Stimulated activated CD8-positive, alpha-beta memory T cell treated with anti-CD3 and anti-CD28 coated beads, Interleukin-2, amount 100 ng/mL, for 1 hour (primary cell): ENCODE measurements at places on chromosomes 12 and 14.

- DNase-seq, result no peak
Measured at GRCh38 chr12:124680863-124681778, 113.7 kb upstream of the NCOR2 start.

- no peak for DNase-seq
Measured at GRCh38 chr12:92226071-92226661, 80.5 kb upstream of the BTG1 start.

DNA sequence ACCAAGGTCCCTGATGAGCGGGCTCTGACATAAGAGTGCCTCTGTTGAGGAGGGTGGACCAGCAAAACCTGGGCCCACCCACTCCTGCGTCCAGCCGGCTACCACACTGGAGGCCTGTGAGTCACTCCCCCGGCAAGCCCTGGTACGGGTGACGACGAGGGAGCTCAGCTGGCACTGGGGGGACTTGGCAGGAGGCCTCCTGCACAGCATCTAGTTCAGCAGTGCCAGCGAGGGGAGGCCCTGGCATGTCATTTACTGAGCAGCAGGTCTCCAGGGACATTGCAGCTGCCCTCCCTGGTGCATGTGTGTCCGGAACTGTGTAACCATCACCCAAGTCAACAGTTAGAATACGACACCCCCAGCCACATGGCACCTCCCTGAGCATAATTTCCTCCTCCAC, 24.4 kb downstream of the CD9 start:
- DNase-seq, result no peak

DNA sequence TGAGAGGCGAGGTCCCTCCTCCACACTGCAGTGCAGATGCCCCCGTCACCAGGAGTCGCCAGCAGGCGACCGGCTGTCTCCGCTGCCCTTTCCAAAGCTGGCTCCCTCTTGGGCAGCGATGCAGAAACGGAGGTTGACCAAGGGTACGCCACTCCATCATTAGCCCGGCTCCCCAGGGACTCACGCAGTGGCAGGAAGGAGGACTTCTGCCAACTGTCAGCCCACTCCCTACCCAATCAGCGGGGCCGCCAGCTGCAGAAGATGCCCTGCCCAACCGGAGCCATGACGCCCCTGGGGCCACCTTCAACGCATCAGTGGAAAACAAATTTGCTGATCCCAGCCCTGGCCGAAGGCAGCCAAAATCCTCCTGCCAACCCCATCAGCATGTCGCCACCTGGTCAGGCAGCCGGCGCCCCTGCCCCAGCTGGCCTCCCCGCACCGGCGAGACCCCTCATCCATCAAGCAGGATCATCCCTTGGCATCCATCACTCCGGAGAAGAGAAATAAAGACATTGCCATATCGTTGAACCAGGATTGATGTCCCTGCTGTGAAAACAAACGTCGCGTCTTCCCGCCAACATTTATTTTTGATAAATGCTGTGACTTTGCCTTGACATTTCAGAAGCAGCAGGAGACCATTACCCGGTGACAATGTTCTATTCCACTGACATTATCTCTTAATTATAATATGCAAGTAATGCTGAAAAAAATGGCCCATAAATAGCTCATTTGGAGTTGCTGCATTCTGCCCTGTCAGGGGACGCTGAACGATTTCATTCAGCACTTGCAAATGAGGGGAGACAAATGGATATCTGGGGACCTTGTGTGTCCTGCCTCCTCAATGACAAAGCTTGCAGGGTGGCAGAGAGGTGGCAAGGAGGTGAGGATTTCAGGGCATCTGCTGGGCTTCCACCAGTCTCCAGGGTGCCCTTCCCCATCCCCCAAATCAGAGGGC, 105.1 kb downstream of the SCARB1 start:
- no peak for DNase-seq

- no peak for DNase-seq
Measured at GRCh38 chr14:93047661-93048060, 68.1 kb downstream of the ITPK1 start.

- no peak for DNase-seq
Measured at GRCh38 chr12:131755305-131756113, 44.6 kb downstream of the SFSWAP start.

GRCh38 chr12:131869871-131870418, 24.5 kb upstream of the ULK1 start:
- no peak for DNase-seq

DNA sequence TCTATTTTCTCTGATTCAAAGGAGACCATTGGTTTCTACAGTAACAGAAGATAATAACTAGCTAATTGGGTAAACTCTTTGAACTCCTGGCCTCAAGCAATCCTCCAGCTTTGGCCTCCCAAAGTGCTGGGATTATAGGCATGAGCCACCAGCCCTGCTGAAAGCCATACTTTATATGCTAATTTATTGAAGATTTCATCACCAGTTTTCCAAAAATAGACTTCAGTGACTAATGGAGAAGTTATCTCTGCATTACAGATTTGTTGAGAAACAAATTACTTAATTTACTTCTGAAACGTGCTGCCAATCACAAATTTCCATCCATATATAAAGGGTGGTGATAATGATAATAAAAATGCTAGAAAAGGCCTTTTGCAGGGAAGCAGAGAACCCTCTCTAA, 1758.1 kb upstream of the SEL1L start:
- DNase-seq, result no peak

DNA sequence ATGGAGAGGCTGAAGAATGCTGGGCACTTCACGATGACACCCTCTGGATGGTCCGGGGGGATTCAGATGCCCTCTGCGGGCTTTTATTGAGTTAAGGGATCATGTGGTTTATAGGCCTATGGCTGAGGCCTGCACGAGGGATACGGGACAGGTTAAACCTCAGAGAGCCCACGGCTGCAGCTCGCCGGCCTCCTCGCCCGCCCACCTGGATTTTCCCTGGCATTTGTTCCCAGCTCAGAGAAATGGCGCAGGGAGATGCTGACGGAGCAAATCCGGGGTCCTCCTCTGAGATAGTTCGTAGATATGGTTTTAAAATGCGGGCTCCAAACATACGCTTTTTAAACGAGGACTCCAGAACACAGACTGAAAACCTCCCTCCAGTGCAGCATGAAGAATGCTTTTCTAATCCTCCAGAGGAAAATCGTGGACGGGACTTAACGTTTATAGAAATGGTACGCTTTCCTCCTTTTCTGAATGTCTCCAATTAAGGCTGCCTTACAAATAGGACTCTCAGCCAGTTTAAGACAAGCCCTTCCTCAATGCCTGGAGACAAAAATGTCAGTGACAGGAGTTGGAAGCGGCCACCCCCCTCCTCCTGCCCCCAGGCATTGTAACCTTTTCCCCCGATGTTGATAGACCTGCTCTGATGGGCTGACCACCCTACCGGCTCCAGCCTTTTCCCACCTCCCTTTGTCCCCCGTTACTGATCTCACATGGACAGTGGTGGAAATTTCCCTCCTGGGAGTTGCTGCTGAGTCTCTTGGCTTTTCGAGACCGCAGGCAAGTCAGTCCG, 16.6 kb downstream of the CCND2 start:
- DNase-seq, result no peak

GRCh38 chr14:23481979-23482822, 12.7 kb downstream of the NGDN start:
- DNase-seq, result no peak

DNA sequence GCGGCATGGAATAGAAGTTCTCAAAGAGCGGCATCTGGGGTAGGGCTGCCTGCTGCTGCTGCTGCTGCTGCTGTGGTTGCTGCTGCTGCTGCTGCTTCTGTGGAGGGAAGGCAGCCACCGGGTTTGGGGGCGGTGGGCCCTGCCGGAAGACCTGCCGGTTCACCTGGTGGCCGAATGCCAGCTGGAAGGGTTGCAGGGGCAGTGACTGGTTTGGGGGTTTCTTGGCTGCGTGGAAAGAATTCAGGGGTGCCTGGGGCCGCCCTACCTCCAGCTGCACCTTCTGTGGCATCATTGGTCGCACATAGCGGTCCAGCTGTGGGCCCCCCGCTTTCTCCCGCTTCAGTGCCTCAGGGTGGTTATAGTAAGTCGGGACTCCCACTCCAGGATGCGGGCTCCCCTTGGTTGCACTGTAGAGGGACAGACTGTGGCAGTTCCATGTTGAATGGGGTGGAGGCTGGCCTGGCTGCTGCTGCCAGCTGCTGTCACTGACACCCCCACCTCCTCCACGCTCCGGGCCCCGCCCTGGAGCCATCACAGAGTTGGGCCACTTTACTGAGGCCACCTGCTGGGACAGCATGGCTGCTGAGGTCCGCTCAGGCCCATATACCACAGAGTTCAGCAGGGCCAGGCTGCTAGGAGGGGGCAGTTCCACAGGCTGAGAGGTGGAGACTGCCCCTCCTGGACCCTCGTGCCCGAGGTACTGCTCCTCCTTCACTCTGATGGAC, 25.2 kb upstream of the PNMA1 start:
- DNase-seq, result no peak

- DNase-seq, result no peak
Measured at GRCh38 chr14:65303190-65303898, 109.2 kb upstream of the FUT8 start.

DNA sequence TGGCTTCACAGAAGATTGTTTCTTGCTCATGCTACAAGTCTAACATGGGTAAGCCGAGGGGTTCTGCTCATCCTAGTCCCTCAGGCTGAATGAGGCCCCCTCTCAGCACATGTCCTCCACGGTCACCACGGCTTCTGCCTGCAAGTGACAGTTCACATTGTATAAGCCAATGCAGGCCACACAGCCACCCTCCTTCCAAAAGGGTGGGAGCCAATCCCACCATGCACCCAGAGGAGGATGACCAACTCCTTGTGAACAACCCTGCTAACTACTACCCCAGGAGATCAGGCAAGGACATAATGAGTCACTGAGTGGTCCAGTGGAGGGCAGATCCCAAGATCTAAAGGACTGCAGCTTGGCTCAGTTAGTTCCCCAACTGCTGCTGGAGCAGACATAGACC, 6.1 kb downstream of the SPRING1 start:
- DNase-seq, result no peak

GRCh38 chr14:78950649-78951048, 780.5 kb downstream of the NRXN3 start:
- DNase-seq, result no peak

DNA sequence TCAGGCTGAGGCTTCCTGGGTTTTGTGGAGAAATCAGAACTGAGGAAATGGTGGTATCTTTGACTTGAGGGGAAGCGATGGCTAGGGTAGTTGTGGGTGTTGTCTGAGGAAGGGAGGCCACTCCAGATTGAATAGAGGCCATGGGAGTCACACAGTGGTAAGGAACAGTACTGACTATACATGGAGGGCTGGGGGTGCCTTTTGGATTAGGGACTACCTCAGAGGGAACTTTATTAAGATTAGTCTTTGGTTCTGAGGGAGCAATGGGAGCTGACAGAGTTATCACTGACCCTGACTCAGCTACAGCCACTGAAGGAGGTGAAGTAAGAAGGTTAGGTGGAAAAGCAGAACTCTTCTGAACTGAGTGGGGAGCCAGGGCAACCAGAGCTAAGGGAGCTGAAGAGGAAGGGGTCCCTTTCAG, 4.4 kb downstream of the NACA start:
- DNase-seq, result no peak

- DNase-seq, result no peak
Measured at GRCh38 chr12:106090591-106091445, 47.9 kb downstream of the NUAK1 start.

DNA sequence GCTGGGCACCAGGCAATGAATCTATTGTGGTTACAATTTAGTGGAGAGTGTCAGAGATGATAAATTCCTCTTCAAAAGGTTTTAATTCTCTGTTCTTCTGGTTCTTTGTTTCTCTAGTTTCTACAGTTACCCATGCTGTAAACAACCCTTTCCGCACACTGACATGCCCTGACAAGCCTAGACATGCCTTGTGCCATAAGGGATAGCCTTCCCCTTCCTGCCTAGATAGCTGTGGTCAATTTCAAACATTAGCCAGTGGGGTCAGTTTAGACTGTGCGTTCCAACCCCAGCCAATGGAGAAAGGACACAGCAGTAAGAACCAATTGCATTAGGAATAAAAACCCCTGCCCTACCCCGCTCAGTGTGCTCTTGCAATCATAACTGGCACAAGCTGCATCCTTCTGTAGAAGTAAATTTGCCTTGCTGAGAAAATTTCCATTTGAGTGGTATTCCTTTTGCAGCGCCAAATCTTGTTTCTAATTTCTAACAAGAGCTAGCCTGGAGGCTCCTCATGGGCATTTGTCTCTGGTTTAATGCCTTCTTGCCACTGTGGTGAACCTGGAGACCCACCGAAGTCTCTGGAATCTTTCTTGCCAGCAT, 6.4 kb downstream of the EDDM3A start:
- DNase-seq, result no peak

- DNase-seq, result no peak
Measured at GRCh38 chr12:105573574-105573973, 243.1 kb downstream of the C12orf75 start.

DNA sequence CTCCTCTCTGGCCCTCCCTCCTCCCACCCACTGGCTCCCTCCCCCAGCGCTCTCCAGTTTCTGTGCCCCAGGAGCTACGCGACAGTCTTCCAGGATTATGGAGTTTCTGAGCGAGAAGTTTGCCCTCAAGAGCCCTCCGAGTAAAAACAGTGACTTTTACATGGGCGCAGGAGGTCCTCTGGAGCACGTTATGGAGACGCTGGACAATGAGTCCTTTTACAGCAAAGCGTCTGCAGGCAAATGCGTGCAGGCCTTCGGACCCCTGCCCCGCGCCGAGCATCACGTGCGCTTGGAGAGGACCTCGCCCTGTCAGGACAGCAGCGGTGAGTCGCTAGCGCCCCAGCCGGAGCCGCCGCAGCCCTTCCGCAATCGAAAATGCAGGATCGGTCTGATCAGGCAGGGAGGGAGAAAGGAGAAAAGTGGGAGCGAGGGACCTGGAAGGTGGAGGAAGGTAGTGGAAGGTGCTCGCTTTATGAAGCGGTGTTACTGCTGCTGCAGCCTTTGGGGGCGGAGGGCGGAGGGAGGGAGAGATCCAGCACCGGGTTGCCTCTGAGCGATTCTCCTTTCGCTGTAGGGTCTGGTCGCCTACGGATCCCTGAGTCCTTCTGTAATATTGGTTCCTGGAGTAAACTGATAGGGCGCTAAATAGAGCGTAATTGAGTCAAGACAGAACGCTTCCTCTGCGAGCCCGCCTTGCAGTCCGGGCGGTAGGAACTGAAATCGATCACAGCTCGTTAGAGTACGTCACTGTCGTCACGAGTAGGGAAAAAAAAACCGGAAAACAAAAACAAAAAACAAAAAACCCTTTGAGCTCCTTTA, at the start of gene ALX1:
Gene ALX1 (plus strand): TSS at position 56 of the 819 bp plus-strand sequence. CDS start 42 bp downstream, at position 98.
- no peak for DNase-seq
